COLO829 (cell line): ENCODE measurements at places on chromosomes 6 and 20.

- DNase-seq, result no peak
These were observed 428.7 kb downstream of the QKI start for GRCh38 chr6:163843218-163843617.

- DNase-seq, result no peak
These were observed 183.7 kb downstream of the MBOAT1 start for GRCh38 chr6:20028562-20028961.

GRCh38 chr6:164453835-164454234, 855.6 kb downstream of the C6orf118 start:
- DNase-seq, result no peak

GRCh38 chr6:39806278-39806677, 14.1 kb downstream of the DAAM2 start:
- no peak for DNase-seq

DNA sequence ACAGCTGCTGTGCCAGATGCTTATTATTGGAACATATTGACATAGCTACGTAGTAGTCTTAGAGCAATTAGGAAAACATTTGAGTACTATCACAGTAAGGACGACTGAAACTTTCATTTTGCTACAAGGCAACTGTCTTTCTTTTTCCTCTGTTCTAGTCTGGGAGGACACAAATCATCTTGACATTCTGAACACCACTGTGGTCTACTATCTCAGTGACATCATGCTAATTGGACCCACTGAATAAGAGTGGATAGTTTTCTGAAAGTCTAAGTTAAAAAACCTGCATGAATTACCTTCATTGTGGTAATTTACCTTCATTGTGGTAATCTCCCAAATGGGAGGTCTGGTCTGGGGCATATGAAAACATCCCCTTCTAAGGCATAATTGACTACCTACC, 163.3 kb upstream of the MOCS1 start:
- DNase-seq, result no peak
